HFFc6 (cell line): ENCODE measurements at places on chromosomes 7 and 10.

DNA sequence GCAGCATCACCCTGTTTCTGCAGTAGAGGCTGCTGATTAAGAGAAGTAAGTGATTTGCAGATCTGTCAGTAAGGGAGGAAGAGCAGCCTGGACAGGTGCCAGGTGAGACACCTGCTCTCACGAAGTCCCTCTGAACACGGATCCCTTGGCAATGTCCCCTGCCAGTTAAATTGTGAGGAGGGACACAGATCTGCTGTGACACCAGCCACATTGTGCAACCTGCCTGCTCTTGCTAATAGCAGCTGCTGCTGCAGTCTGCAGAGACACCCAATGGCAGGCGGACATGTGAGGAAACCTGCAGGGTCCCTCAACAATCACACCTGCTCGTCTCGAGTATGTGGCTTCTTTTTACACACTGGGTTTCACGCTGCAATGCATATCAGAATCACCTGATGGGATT lies 31.9 kb downstream of the ANXA11 start:
- no peak for DNase-seq

DNA sequence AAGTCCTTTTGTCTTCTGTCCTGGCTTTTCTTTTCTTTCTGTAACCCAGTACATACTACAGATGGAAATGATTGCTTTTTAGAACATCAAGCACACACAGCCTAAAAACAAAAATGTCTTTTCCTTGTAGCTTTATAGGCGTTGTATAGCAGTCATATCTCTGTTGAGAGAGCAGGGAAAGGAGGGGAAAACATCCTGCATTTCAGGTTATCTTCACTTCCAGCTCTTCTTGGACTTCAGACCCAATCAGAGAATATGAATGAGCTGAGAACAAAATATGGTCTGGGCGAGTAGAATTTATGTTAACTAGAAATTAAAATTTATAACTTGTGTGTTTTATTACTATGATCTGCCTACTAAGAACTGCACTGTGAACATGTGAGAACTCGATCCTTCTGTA lies 14.7 kb downstream of the TMEM60 start:
- no peak for DNase-seq

GRCh38 chr10:84423719-84424118 lies 95.3 kb downstream of the CCSER2 start:
- DNase-seq, result peak; percentile 6

GRCh38 chr10:55183993-55184392 lies 383.0 kb upstream of the PCDH15 start:
- DNase-seq, result no peak

DNA sequence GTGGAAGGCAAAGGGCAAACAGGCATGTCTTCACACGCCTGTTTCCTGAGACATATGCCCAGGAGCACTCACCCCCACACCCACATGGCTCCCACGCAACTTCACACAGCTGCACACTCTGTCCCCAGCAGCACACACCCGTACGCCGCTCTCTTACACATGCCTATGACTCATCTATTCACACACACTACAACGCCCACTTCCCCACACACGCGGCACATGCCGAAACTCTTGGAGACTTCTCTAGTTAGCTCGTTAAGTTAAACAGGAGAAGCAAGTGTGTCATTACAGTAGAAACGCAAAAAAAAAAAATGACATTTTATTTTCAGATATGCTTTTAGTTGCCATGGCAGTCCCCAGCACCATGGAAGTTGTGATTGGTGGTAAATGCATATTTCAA lies 6.7 kb downstream of the CALN1 start:
- DNase-seq, result no peak

GRCh38 chr7:144037414-144038035 lies 11.2 kb upstream of the OR2A5 start:
- no peak for DNase-seq

- DNase-seq, result peak; percentile 73
Measured at GRCh38 chr7:84529480-84530205, 335.1 kb upstream of the SEMA3A start.

GRCh38 chr7:150428671-150429451 lies 21.6 kb upstream of the GIMAP8 start:
- peak; percentile 67 for DNase-seq

DNA sequence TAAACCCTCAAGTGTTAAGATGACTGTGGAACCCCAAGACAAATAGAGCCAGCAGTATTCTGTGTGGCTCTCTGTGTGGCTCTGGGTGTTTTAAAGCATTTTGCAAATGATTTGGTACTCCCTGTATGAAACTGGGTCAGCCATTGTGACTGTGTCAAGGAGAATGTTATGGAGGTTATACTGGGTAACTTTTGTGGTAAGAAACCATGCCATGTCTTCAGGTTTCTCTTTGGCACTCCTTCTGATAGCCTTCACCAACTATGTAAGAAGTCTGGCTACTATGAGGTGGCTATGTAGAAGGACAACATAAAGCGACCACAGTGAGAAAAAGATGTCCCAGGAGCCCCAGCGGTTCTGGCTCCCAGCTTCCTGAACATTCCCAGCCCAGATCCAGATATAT lies 226.6 kb upstream of the RHOBTB1 start:
- DNase-seq, result no peak

GRCh38 chr7:153835712-153836265 lies 216.4 kb upstream of the DPP6 start:
- no peak for DNase-seq

DNA sequence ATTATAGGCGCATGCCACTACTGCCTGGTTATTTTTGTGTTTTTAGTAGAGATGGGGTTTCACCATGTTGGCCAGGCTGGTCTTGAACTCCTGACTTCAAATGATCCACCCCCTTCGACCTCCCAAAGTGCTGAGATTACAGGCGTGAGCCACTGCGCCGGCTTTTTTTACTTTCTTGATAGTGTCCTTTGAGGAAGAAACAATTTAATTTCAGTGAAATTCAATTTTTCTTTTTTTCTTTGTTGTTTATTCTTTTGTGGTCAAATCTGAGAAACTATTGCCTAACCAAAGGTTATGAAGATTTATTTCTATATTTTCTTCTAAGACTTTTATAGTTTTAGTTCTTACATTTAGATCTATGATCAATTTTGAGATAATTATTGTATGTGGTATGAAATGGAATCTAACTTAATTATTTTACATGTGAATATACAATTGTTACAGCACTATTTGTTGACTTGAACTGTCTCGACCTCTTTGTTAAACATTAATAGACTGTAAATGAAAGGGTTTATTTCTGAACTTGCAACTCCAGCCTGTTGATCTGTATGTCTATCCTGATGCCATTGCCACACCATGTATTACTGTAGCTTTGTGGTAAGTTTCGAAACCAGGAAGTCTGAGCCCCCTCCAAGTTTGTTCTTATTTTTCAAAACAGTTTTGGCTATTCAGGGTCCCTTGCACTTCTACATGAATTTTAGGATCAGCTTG lies 19.8 kb upstream of the RASSF4 start:
- no peak for DNase-seq

- DNase-seq, result no peak
Measured at GRCh38 chr7:70458745-70459144, 673.2 kb upstream of the GALNT17 start.

DNA sequence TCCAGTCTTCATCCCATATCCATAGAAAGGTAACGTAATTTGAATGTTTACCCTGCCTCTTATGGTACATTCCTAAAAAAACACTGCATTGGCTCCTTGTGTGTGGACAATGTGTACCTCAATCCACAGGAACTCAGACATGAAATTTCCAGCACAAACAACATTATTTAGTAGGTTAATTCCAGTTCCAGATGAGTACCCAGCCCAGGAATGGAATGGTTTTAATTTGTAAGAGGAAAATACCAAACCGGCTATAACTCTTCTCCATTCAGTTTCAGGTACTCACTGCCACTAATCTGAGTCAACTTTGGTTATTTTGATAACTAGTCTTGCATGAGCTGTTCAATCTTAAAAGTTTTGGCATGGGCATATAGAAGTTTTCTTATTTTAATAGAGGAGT lies 39.0 kb downstream of the TFPI2 start:
- no peak for DNase-seq

- DNase-seq, result no peak
Measured at GRCh38 chr7:139490130-139490529, 6.7 kb upstream of the KLRG2 start.

- no peak for DNase-seq
Measured at GRCh38 chr10:47295411-47295810, 4.6 kb upstream of the GDF10 start.

DNA sequence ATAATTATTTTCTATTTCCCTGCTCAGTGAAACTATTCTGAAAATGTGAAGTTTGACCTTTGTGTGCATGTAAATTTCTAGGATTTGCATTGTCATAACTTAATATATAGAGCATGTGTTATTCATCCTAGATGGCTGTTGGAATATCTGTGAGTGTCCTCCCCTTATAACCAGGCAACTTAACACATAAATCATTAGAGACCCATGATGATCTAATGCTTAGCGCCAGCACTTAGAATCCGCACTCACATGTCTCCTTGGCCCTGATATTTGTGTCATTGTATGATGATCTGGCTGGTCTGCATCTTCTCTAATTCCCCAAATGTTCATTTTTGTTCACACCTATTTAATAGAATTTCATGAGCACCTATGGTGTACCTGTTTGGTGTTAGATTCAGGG lies 1354.5 kb downstream of the XPNPEP1 start:
- no peak for DNase-seq

DNA sequence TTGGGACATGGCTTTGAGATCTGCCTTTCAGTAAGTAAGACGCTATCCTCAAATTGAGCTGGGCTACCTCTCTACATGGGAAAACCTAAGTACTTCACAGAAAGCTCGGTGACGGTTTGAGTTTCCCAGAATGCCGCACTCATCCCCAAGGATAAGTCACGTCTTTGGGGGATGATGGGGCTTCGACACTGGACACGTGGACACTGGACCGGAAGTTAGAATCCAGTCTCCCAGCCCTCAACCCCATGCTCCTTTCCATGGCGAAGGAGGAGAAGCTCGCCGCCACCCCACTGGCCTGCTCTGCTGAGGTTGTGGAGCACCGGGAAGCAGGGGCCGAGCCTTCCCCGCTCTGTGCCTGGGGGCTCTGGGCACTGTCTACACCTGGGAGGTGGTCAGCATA lies 27.5 kb downstream of the PTPRE start:
- no peak for DNase-seq

DNA sequence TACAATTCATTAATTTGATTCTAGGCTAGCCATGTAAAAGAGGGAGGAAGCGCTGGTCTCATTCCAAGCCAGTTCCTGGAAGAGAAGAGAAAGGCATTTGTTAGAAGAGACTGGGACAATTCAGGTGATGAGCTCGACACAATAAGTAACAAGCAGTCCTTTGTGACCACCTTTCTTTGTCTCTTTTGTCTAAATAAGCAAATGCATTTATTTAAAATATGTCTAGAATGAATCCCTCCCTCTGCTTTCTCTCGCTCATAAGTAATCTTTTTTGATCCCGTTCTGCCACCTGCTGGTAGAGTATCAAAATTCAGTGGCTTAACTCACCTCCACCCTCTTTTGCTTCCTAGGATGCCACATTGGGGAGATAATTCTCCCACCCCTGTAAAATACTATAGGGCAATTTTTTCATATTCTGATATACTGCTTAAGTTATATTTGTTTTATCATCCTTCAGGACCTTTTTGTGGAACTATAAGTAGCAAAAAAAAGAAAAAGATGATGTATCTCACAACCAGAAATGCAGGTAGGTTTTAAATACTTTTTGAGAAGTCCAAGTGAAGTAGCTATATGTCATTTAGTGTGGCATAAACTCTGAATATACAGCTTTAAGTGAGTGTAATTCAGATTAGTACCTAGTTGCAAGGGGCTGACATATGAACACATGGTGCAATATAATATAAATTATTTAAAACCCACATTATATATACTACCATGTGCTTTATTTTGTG lies 91.5 kb downstream of the GSDME start:
- DNase-seq, result peak; percentile 48

DNA sequence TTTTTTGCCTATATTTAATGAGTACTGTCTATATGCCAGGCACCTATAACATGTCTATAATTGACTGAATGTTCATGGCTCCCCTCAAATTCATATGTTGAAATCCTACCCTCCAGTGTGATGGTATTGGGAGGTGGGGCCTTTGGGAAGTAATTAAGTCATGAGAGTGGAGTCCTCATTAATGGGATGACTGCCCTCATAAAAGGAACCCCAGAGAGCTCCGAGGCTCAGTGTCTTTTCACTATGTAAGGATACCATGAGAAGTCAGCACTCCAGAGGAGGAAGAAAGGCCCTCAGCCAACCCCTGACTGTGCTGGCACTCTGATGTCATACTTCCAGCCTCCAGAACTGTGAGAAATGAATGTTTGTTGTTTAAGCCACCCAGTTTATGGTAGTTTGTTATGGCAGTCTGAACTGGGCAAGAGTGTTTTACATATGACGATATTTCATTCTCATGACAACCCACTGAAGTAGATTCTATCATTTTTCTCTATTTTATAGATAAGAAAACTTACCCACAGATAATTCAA lies 61.1 kb upstream of the PCGF5 start:
- no peak for DNase-seq

DNA sequence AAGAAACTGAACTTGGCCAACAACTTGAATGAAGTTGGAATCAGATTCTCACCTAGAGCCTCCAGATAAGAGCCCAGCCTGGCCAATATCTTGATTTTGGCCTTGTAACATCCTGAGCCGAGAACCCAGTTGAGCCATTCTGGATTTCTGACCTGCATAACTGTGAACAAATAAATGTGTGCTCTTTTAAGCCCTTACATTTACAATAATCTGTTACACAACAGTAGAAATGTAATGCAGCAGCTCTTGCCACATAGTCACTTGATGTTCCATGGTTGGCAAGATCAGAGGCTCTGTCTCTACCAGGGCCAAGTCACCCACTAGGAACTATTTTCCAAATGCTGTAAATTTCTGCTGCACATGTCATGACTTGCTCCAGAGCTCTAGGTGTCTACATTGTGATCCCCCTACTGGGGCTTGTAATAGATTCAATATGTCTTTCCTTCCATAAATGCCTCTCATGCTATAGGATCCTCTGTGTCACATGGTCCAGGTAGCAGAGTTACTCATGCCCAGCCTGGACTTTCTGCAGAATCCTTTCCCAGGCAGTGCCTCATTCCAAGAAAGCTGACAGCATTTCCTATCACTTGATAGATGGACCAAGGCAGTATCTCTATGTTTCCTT lies 11.4 kb upstream of the RBM20 start:
- no peak for DNase-seq

GRCh38 chr10:20767028-20767427 lies 130.1 kb downstream of the NEBL start:
- DNase-seq, result peak; percentile 1

DNA sequence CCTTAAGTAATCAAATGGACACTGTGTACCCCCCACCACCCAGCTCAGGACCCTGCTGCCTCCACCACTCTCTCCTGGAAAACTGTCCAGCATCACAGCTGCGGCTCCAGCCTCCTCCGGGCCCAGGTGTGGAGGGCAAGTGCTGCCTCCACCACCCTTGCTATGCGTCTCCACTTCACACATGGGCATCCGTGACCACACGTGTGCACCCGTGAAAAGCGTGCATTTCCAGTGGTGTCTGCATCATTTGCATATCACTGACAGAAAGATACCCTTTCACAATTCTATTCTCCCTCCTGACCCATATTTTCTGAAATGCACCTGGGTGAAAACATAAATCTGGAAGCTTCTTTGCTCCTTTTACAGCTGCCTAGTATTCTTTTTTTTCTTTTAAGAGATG lies 89.7 kb upstream of the PDGFA start:
- no peak for DNase-seq

- DNase-seq, result no peak
Measured at GRCh38 chr7:124482229-124482628, 283.4 kb downstream of the GPR37 start.
